NCI-H2107 (cell line): ENCODE measurements at places on chromosomes 7 and 10.
A peak's percentile ranks its signal among the peaks of the same experiment; 100 is the strongest.

GRCh38 chr7:154383045-154383444 is 330.8 kb downstream of the DPP6 start:
- no peak for DNase-seq

DNA sequence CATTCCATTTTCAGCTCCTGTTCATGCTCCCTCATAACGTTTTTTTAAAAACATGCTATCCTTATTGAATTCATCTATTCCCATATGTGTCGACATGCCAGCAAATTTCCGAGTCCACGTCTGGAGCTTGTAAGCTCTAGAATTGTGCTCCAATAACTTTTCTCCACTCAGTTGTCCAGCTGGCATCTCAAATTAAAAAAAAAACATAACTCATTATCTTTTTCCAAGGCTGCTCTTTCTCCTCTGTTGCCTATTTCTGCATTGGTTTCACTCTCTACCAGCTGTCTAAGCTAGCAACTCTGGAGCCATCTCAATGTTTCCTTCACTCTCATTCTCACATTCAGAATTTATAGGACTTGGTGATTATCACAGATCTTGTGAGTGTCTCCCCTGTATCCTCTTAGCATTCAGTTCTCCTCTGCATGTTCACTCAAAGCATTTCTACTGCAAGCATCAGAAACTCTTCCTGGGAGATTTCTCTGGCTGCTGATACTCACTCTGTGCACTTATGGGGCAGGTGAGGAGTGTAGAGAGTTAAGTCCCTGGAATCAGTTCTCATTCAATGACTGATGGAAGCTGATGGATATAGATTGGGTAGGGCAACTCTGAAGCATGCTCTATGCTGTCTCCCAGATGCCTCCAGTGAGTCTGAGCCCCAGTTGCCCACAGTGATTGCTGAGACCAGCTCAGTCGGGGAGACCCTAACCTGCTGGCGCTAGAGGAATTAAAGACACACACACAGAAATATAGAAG is 6.7 kb upstream of the DLD start:
- no peak for DNase-seq

- DNase-seq = no peak
Measured at GRCh38 chr7:95391761-95392160, 4.4 kb downstream of the PON3 start.

DNA sequence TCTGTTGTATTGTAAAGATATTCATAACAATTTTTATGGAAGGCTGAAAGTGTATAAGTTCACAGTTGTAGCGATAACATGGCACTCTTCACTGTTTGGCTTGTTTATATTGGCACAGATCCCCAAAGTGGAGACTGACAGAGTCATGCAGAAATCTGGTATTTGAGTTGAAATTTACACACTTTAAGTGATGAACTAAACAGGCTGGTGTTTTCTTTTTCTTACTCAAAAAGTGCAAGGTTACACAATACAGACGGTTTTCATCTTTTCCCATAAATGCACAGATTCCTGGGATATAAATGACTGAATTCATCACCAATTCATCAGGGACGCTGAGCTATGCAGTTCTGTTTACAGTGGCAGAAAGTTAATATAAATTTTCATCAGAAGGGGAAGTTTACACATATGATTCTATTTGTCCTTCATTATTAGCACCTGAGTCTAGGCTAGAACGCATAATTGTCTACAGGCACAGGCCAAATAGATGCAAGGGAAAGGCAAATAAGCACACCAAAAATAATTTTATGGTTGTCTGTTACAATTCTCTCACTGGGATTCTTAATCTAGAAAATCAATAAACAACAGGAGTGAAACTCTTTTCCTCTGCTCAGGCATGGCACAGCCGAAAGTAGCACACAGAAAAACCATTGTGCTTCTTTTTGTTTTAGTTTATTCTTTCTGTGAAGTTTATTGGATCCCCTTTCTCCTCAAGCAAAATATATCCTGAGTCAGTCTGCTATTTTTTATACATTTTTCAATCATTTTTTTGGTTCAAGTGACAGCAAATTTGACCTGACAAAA is 88.0 kb downstream of the FOXP2 start:
- no peak for DNase-seq

DNA sequence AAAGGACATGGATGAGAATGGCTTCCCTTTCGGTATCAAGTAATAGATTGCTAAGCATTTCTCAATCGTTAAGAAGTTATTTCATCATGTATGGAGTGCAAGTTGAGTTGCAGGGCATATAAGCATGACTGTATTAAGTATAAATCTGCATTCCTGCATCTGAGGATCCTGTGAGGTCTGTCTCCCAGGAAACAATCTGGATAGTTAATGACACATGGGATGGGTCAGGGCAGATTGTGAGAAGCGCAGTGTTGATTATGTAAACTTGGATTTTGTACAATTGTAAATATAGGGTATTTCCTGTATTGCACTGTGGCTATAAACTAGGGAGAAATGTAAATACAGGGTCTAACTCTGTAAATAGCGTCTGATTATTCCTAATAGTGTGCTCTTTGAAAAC is 102.6 kb downstream of the PLXDC2 start:
- no peak for DNase-seq

- peak; percentile 58 for DNase-seq
Measured at GRCh38 chr7:158829021-158829341, 328 bp downstream of the ESYT2 start.

- no peak for DNase-seq
Measured at GRCh38 chr10:27774831-27775230, 29.2 kb upstream of the MKX start.

- no peak for DNase-seq
Measured at GRCh38 chr7:41700044-41700471, 2.8 kb downstream of the INHBA start.

GRCh38 chr7:135204876-135205275 is 6.5 kb downstream of the WDR91 start:
- DNase-seq = no peak

GRCh38 chr10:71339796-71340589 is 20.9 kb downstream of the SLC29A3 start:
- no peak for DNase-seq

DNA sequence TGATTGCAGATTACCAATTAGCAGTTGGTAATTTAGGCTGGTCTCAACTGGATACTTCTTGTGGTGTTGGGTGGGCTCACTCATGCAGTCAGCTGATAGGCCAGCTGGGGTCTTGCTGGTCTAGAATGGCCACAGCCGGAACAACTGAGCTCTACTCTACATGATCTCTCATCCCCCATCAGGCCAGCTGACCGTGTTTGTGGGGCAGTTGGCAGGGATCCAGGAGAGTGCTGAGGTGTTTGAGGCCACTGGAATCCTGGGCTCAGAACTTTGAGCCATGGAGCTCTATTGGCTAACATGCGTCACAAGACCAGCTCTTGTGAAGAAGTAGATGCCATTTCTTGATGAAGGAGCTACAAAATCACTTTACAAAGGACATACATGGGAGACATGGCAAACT is 242.4 kb downstream of the GFRA1 start:
- no peak for DNase-seq

GRCh38 chr10:31413325-31413724 is 94.3 kb downstream of the ZEB1 start:
- no peak for DNase-seq

DNA sequence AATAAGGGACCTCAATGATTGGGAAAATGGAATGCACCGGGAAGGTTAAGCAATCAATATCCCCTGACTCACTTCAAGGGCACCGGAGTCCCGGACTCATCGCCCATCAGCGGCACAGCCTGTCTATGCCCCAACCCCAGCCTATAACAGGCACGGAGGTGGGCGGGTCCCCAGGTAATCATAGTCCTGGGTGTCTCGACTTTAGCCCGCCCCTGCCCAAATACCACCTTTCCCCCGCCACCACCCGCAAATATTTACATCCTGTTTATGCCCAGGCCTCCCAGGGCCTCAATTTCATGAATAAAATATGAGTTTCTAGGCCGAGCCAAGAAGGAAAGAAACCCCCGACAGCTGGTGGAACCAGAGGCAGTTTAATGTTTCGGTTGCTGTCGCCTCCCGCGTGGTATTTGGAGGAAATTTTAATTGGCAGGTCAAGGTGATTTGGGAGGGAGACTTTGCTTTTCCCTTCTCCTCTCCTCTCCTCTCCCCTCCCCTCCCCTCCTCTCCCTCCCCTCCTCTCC is 15.6 kb upstream of the RFC2 start:
- DNase-seq = no peak

DNA sequence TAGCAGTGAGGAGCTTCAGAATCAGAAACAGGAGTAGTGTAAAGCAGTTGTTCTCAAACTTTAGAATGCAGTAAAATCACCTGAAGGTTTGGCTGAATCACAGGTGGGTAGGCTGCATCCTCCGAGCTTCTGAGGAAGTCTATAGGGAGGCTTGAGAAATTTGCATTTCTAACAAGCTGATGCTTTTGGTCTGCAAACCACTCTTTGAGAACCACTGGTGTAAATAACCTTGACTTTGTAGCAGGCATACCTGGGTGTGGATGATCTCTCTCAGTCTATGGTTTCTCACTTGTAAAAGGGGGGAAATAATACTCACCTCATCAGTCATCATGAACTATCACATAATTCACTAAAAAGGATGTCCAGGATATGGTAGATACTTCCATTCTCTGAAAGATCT is 118.1 kb downstream of the SRI start:
- DNase-seq = no peak

DNA sequence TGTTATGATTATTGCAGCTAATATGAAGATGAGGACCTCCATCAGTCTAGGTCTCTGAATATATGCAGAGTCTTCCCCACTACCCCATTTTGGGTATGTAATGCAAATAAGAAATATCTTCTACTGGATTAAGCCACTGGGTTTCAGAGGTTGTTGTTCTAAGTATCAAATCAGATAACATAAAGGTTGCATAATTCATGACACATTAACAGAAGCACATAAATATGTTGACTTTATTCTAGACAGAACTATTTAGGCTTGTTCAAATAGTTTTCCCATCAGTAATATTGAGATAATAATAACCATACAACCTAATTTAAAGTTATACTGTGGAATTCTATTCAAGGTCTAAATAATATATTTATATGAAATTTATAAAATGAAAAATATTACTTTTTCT is 157.1 kb downstream of the ETV1 start:
- DNase-seq = no peak

- DNase-seq = no peak
Measured at GRCh38 chr7:131222171-131222570, 105.5 kb upstream of the MKLN1 start.

- DNase-seq = peak; percentile 2
Measured at GRCh38 chr10:123573236-123574108, 92.7 kb upstream of the GPR26 start.

- no peak for DNase-seq
Measured at GRCh38 chr7:148912758-148913541, 28.9 kb upstream of the EZH2 start.

GRCh38 chr7:8582728-8583127 is 149.3 kb downstream of the NXPH1 start:
- no peak for DNase-seq

- DNase-seq = no peak
Measured at GRCh38 chr7:131503639-131504038, 52.8 kb downstream of the PODXL start.

DNA sequence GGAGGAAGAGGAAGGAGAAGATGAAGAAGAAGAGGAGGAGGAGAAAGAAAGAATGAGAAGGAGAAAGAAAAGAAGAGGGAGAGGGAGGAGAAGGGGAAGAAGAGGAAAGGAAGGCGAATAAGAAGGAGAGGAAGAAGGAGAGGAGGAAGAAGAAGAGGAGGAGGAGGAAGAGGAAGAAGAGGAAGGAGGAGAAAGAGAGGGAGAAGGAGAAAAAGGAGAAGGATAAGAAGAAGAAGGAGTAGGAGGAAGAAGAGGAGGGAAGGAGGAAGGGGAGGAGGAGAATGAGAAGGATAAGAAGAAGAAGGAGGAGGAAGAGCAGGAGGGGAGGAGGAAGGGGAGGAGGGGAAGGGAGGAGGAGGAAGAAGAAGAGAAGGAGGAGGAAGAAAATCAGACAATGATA is 149.2 kb upstream of the LYZL2 start:
- DNase-seq = no peak

- DNase-seq = no peak
Measured at GRCh38 chr10:1559761-1560160, 177.6 kb downstream of the ADARB2 start.

DNA sequence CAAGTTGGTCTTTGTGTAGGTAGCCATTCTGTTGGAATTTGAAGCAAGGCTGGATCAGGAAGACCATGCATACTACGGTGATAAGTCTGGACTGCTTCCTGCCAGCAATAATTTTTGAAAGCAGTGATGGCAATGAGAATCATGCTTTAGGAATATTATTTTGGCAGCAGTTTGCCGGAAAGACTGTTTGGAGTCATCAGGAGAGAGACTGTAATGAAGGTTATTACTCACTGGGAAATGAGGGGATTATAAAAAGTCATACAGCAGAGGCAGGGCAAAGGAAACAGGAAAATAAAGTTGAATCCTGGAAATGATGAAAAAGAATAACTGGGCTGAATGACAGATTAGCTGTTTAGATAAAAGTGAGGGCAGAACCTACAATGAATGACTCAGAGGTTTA is 1136.8 kb upstream of the AUTS2 start:
- no peak for DNase-seq

- no peak for DNase-seq
Measured at GRCh38 chr10:71772832-71773220, 494 bp downstream of the VSIR start.

- DNase-seq = peak; percentile 29
Measured at GRCh38 chr10:13272164-13272571, 27.7 kb downstream of the PHYH start.

DNA sequence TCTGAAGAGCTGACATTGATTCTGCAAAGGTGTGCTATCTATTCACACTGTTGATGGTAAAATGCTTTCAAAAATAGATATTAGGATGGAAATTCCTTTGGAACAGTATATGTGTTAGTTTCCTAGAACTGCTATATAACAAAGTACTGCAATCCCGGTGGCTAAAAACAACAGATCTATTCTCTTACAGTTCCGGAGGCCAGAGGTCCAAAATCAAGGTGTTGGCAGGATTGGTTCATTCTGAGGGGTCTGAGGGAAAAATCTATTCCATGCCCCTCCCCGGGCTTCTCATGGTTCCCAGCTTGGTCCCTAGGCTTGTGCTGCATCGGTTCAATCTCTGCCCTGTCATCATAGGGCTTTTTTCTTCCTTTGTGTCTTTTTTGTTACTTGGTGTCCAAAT is 79.9 kb downstream of the ADD3 start:
- no peak for DNase-seq

GRCh38 chr7:119594956-119595355 is 678.0 kb upstream of the KCND2 start:
- DNase-seq = no peak

DNA sequence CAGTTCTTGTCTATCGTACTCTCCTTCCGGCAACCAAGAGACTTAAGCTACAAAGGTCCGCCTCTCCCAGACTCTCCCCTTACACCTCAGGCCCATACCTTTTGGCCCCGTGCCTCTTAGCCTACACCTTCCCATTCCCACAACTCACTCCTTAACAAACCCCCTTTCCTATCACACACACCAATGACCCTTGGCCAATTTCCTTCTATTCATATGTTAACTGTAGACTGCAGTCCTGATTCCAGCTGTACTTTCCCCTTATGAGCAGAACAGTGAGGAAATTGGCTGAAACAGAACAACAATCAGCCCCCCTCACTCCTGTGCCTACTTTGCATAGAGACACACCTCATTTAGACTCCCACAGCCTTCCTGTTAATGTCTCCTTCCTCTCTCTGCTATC is 1.4 kb upstream of the TMEM139 start:
- no peak for DNase-seq
